ENCODE measurements at places on chromosomes 7 and 10. TPM values are rescaled to one million over a fixed set of nuclear protein-coding genes. Genes with fewer than 3 reads are reported as not detected.

The OTUD1 gene
- 4.7 TPM for total RNA-seq

The ACSM6 gene
- total RNA-seq = not detected

The NKX1-2 gene
- total RNA-seq = not detected

The TLX1 gene
- not detected for total RNA-seq

The CACNA2D1 gene
- total RNA-seq = 49.0 TPM

The PGAM2 gene
- not detected for total RNA-seq

The NANOS1 gene
- total RNA-seq = 0.18 TPM

The CALML3 gene
- total RNA-seq = not detected

The LRRTM3 gene
- not detected for total RNA-seq

The UCN3 gene
- total RNA-seq = not detected

The H2BK1 gene
- not detected for total RNA-seq

The MYL7 gene
- total RNA-seq = not detected

The HDAC9 gene
- total RNA-seq = 1.8 TPM

Measured in endothelial cell of coronary artery (primary cell).